ENCODE measurements at places on chromosomes 2 and 18. TPM values are rescaled to one million over a fixed set of nuclear protein-coding genes. Genes with fewer than 3 reads are reported as not detected.

The NT5C1B gene
- not detected for total RNA-seq

The FRZB gene
- total RNA-seq, result 13.0 TPM

- no peak overlapping the region for H3K27ac ChIP-seq
- H3K4me1 ChIP-seq, result peaks cover 43% of the 10 kb centered on the region
- H3K4me3 ChIP-seq, result no peak overlapping the region
- DNase-seq, result no peak
- peaks cover 9% of the 10 kb centered on the region for H3K27me3 ChIP-seq
Measured at GRCh38 chr2:18066894-18067293, 188.4 kb downstream of the KCNS3 start.

DNA sequence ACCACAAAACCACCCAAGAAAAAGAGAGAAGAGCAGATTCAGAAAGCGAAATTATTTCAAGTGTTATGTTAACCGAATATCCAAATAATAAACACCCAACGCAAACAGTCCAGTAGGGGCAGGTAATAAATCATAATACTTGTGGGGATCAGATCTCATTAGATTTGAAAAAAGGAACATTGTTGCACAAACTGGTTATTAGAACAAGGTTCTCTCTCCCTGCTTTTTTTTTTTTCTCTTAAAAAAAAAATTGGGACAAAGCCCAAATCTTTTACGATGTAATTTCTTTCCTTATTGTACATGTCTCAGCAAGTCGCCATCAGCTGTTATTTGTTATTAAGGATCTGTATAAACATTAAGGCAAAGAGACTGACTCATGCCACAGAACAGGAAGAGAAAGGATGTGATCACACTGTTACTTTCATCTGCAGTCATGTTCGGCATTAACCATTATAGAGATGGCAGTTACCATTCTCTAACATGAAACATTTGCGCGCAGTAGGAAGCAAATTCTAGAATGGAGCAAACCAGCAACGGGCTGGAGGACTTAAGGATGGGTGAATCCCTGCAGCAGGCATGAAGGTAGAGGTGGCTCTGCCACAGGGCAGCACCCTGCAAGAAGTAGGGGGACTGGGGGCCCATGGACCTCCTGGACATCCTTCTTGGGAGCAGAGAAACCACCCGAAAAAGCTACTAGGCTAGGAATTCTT, 42.0 kb downstream of the EPHA4 start:
- peaks cover 44% of the 10 kb centered on the region for H3K4me1 ChIP-seq
- no peak for DNase-seq
- H3K27ac ChIP-seq, result peak overlapping the region; percentile 21
- H3K36me3 ChIP-seq, result no peaks in the 10 kb centered on the region

DNA sequence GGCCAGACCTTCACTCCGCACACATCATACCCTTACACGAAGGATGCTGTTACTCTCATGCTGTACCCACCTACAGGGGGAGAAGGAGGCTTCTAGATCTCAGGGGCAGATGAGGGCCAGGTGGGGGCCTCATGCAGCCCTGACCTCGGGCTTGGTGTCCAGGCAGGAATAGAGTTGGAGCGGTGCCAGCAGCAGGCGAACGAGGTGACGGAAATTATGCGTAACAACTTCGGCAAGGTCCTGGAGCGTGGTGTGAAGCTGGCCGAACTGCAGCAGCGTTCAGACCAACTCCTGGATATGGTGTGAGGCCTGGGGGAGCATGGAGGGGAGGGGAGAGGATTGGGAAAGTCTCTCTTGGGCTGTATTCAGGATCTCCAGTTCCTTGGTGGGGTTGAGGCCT, 4.0 kb upstream of the RNF181 start:
- no peak overlapping the region for H3K27ac ChIP-seq
- no peaks in the 10 kb centered on the region for H3K36me3 ChIP-seq
- DNase-seq, result no peak

DNA sequence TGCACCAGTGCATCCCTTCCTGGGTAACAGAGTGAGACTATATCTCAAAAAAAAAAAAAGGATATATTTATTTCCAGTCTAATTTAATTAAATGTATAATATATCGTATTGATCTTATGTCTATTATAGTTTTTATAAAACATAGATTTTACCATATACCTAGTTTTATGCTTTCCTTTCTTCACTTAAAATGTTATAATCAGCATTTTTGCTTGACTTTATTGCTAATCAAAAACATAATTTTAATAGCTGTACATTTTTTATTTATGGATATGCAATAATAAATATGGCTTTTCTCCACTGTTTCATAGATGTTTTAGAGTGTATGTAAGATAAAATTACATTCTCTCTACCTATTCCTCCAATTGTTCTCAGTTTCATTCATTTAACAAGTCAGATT, 958.0 kb downstream of the EPHA4 start:
- H3K27ac ChIP-seq, result no peak overlapping the region
- H3K4me1 ChIP-seq, result peaks cover 4% of the 10 kb centered on the region
- no peak for DNase-seq

DNA sequence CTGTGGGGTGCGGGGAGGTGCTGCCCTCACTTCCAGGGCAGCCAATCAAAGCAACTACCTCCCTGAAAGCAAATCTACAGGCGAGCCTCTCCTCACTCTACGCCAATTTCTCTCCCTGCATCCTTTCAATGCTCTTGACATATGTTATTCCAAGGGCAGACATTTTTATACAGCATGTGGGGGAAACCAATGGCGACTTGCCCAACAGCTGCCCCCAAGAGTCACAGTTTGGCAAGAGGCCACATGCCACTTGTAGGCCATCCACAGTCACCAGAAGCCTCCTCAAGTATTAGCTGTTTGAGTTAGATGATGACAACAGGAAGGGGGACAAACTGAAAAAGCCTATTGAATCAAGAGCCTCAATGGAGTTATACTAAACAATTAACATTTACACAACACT, 114.6 kb downstream of the MYO5B start:
- DNase-seq, result no peak
- H3K27ac ChIP-seq, result no peak overlapping the region
- H3K36me3 ChIP-seq, result no peaks in the 10 kb centered on the region
